ENCODE measurements at places on chromosomes 1 and 21.

GRCh38 chr1:55803429-55803828 lies 588.3 kb upstream of the USP24 start:
- no peak for DNase-seq

DNA sequence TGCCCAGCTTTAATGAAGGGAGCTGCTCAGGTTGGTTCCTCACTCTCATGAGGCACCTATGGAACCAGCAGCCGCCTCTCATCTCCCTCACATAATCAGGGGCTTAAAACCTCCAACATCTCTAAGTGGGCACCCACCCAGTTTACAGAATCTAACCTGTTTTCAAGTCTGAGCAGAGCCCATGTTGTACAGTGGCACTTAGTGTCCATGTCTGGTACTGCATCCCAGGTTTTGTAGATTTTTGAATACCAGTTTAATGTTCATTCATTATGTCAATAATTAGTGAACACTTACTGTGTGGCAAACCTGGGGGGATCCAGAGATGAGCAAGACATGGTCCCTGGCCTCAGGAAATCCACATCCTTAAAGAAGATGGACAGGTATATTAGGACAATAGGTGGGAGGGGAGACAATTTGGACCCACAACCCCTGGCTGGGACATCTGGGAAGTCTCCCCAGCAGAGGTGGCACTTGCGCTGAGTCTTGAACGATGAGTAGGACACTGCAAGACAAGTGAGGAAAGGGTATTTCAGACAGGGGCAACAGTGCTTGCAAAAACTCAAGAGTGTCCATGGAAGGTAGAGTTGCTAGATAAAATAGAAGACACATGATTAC lies 83.3 kb downstream of the LACTBL1 start:
- peak; percentile 26 for DNase-seq

DNA sequence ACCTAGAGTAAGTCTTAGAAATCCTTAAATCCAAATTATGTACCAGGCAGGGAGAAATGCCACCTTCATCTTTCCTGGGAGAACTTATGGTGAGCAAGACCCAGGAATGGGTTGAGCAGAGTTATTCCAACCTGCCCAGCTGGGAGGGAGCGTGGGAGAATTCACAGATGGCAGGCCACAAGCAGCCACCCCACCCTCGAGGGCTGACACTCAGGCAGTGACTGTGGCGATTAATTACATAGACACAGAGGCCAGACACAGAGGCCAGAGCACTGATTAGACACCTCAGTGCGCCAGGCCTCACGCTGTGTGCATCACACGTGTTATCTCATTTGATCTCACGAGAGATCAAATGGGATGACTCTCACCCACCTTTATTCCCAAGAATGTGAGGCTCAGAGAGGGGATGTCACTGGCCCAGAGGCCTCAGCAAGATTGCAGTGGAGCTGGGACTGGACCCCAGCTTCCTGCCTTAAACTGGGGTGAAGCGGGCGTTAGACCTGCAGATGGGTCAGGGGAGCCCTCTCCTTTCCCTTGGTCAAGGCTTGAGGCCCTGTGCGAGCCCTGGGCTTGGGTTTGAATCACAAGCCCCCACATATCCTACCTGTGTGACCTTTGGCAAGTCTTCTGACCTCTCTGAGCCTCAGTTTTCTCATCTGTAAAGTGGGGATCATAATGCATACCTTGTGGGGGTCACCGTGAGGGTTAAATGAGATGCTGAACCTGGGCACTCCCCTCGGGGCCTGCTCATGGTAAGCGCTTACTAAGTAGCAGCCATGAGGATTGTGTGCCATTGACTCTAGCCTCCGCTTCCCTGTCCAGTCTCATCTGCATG lies 28.8 kb upstream of the PADI4 start:
- DNase-seq = no peak

DNA sequence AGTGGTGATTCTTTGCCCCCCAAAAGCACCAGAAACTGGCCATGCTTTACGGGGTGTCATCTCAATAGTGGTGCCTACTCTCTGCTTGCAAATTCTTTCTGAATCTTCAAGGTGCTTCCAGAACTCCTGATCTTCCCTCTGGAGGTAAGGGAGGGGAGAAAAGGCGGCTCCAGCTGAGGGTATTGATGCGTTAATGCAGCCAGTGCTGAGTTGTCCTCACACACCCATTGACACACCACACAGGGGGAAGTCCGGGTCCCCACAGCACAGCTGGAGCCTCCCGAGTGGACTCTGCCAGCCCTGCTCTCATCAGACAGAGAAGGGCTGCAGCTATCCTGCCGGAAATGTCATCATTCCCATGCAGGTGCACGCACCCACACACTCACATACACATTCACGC lies 1.2 kb downstream of the VSIG8 start:
- no peak for DNase-seq

DNA sequence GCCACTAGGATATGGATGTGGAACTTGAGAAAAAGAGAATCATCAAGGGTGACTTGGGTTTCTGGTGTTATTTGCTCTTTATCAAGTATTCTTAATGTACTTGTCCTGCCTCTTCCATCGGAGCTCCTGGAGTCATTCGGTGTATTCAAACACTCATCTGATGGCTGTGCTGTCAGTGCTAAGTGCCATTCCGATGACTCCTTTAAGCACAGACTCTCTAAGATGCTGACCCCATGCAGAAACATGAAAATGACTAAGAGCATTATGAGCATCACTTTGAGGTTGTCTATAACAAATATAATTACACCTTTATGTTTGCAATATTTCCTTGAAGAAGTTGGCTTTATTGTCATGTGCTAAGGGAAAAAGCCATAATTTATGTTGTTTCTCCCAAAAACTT lies 11.3 kb upstream of the RPL5 start:
- no peak for DNase-seq

GRCh38 chr1:156704166-156704711 lies 1.1 kb downstream of the CRABP2 start:
- no peak for DNase-seq

DNA sequence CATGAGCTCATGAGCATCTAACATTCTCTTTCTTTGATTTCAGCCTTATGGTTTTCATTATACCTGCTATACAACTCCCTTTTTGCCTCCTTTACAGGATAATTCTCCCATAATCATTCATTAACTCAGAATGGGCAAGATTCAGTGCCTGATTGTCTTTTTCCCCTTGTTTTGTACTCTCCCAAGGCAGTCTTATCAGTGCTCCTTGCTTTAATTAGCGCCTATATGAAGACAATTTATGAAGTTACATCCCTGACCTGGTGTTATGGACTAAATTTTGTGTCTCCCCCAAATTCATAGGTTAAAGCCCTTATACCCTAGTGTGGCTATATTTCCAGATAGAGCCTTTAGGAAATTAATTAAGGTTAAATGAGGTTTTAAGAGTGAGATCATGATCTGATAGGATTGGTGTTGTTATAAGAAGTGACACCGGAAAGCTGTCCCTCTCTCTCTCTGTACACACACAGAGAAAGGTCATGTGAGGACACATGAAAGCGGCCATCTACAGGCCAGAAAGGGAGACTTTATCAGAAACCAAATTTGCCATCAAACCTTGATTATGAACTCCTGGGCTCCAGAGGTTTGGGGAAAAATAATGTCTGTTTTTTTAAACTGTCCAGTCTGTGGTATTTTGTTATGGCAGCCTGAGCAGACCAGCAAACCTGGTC lies 185.8 kb upstream of the CHODL start:
- no peak for DNase-seq

DNA sequence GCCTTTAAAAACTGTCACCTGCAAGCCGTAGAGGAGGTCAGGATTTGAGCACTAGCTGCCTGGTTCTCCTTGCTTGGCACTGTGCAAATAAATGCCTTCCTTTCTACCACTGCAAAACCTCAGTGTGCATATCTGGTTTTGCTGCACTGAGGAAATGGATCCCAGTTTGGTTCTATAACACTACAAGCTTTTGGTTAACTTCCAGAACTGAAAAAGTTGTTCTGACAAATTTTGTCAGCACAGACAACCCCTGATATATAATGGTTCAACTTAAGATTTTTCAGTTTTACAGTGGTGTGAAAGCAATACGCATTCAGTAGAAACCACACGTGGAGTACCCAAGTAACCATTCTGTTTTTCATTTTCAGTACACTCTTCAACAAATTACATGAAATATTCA lies 29.8 kb upstream of the GALNT2 start:
- no peak for DNase-seq

DNA sequence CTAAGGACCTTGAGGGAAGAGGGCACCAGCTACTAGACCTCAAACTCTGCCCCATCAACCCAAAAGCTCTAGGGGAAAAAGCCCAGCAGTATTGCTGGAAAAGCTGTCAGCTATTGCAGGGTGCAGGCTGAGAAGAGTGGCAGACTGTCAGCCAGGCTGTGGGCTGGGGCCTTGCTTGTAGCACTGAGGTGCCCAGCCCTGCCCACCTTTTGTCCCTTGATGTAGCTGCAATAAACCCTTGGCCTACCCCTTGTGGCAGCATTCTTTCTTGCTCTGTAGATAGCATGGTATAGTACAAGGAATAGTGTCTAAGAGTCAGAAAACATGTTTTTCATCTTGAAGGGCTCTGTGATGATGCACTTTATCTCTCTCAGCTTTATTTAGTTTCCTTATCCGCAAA lies 39.4 kb downstream of the CDC14A start:
- DNase-seq = no peak

GRCh38 chr1:47630346-47630745 lies 192.5 kb downstream of the FOXD2 start:
- DNase-seq = no peak

- DNase-seq = no peak
Observed at GRCh38 chr1:201429736-201430501, 8.4 kb upstream of the TNNI1 start.

DNA sequence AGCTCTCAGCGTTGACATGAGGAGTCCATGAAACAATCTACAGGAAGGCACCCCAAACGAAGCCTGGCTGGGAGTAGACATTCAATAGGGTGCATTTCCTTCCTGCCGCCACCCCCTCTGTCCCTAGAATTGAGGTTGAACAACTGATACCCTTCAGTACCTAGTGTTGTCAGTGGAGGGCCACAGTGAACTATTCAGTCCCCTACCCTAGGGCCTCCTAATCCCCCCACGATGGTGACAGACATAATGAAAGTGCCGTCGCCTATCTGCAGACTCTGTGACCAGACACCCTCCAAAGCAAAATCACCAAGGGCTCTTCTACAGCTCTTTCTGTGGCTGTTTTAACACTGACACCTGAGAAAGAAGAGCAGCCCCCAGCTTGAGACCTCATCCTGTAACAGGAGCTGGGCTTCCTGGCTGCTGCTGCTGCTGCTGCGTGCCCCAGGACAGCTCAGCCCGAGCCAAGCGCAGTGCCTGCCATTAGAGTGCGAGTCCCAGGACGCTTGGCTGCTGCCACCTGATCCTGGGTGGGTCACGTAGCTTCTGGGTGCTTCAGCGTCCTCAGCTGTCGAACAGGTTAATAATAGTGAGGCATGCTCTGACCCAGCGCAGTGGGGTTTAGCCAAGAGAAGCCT lies 183.0 kb downstream of the ZBTB18 start:
- DNase-seq = no peak

- DNase-seq = peak; percentile 73
Observed at GRCh38 chr1:33094971-33095604, 14.1 kb downstream of the AZIN2 start.

DNA sequence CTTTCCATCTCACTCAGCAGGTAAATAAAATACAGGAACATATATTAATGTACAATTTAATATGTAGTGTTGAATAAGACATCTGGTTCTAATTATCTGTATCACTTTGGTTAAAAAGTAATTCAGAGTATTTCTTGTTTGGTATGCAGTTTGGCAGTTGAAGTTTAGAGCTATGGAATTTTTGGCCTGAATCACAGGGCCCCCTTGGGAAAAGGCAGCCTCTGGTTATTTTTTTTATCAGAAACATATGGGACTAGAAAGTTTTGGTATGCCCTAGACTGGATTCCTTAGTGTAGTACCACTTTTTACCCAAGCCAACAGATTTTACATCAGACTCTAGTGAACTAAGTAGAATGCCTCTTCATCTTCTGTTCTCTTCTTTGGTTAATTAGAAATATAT lies 26.4 kb downstream of the CNST start:
- no peak for DNase-seq

- DNase-seq = no peak
Observed at GRCh38 chr1:30523055-30524020, 200.0 kb downstream of the MATN1 start.

DNA sequence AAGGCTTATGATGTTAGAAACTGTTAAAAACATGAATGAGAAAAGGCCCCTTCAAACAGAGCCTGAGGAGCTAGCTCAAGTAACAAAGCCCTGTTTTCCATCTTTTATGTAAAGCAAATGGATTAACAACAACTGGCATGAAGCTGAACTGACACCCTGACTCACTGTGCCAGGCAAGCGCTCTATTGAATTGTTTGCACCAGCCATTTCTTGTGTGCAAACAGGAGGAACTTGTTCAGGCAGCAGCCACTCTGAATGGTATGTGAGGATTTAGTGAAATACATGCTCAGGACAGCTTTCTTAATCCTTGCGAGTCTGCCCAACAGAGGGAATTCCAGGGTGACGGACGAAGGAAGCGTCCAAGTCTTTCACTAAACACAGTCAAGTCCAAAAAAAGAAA lies 291.1 kb upstream of the ADGRL2 start:
- no peak for DNase-seq

- DNase-seq = peak; percentile 51
Observed at GRCh38 chr1:154772606-154773506, 97.2 kb downstream of the KCNN3 start.

- no peak for DNase-seq
Observed at GRCh38 chr1:61227857-61228550, 145.6 kb downstream of the NFIA start.

DNA sequence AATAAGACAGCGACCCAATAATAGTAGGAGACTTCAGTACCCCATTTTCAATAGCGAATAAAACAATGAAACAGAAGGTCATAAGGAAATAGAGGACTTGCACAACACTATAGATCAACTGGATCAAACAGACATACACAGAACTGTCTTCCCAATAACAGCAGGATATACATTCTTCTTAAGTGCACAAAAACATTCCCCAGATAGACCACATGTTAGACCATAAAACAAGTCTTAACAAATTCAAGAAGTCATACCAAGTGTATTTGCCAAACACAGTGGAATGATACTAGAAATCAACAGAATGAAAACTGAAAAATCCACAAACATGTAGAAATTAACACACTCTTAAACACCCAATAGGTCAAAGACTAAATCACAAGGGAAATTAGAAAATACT lies 78.0 kb downstream of the LBR start:
- no peak for DNase-seq

- DNase-seq = no peak
Observed at GRCh38 chr21:45517249-45518065, 24.8 kb downstream of the SLC19A1 start.

GRCh38 chr1:234978397-234979295 lies 150.0 kb downstream of the TOMM20 start:
- peak; percentile 96 for DNase-seq

DNA sequence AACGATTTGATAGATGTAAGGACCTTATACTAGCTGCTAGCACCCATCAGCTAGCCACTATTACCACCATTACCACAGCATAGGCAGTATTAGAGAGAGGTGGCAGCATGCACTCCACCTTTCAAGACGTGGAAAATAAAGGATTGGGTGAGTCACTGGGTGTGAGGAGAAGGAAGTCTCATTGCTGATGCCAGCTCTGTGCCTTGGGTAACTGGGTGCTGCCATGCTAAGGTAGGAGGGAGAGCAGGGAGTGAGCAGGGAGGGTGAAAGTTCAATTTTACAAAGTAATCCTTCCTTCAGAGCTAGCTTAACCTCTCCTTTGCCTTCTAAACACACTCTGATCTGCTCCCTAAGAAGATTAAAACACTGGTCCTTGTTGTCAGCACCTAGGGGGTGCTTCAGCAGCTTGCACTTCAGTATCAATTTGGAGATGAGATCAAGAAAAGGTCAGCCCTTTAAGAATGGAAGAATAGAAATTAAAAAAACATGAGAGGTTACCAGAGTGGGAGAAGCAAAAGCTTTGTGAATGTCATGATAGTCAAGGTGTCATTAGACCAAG lies 1.8 kb upstream of the LIN9 start:
- DNase-seq = no peak

Measured in suppressor macrophage treated with lipopolysaccharide for 1 hour (primary cell).